ENCODE measurements at places on chromosomes 13 and 19.
A peak's percentile ranks its signal among the peaks of the same experiment; 100 is the strongest.

- DNase-seq: no peak
These were observed 3.6 kb downstream of the CD37 start for GRCh38 chr19:49338691-49339300.

DNA sequence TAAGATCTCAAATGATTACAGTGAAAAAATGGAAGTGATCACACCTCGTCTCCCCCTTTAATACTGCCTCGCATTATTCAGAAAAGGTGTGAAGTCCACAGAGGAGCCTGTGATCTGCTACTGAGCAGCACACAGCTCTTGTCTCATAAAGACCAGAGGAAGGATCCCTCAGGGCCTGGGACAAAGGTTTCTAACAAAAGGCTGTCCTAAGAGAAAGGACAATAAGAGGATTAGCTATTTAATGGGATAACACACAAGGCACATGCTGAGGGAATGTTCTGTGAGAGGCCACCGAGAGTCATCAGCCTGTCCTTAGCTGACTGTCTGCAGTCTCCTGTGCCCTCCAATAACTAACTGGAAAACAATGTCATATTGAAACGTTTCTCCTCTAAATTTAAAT lies 26.7 kb downstream of the EBPL start:
- peak; percentile 50 for DNase-seq

- no peak for DNase-seq
These were observed 275.6 kb downstream of the DCLK1 start for GRCh38 chr13:35855531-35856019.

DNA sequence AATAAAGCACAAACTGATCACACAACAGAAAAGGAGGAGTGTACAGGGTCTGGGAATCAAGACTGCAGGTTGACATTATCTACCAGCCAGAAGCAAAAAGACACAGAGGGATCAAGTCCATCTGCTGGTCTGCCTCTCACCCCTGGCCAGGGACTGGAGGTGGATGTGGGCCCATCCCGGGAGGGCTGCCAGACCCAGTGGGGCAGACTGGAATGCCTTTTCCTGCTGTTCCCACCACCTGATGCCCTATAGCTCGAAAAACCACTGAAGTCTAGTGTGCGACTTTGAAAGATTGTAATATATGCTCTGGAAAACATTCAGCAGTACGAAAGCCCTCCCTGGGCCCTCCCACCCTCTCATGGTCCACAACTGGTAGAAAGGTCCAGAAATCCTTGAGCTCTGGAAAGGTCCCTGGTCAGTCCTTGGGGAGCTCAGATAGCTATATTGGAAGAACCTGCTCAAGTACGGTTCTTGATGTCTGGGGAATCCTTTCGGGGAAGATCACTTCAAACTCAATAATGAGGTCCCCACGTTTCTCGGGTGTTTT lies 2.6 kb downstream of the DNAJB1 start:
- no peak for DNase-seq
